ENCODE measurements at places on chromosomes 4 and X.

- DNase-seq: no peak
Observed at GRCh38 chrX:24153178-24153795, 3.8 kb downstream of the ZFX start.

DNA sequence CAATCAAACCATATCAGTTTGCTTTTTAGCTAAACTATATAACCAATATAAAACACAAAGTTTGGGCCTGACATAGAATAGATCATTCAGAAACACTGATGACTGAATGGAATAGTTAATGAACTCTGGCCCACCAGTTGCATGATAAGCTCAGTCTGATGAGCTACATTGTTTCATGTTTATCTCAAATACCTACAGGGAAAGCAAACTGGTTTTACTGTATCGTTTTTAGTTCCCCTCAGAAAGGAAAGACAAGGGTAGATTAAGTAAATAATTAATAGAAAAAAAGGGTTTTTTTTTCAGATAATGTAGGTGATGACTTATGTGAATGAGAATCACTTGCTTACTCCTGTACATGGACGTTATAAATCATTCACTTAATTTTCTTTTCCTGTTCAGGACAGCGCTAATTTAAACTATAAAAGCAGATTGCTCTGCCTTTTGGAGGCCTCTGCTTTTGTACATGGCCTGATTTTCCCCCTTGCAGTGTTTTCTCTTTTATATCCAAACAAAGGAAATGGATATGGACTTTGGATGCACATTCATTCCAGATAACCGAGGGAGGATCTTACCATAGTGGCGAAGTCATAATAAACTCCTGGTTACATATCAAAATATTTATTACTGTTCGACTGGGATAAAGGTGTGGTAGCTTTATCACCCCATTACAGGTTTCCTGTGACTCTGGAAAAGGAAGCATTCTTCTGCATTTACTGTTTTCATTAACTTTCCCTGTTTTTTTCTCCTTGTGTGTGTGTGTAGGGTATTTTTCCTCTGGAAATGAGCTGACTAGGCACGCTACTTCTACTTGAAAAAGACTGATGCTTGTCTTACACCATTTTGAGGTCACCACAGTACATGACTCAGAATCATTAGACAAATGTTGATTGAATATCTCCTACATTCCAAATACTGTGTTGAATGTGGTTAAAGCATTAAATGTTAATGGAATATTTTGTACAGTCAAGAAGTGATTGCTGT lies 373.1 kb upstream of the HS3ST1 start:
- no peak for DNase-seq

DNA sequence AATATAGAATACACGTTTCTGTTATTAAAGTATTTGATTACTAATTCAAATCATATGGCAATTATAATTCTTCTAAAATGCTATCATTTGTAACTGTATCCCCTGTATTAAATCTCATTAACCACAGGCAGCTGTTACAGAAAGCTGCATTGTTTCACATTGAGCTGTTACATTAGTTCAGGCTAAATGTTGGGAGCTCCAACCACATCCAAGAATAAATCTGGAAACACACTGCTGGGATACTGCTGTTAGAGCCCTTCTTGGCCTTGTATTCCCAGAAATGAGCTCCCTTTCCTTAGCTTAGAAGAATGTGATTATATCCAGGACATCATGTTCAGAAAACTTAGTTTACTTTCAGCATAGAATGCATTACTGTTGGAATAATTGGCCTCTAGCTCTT lies 48.2 kb downstream of the GUCY1B1 start:
- peak; percentile 61 for DNase-seq

- DNase-seq: no peak
Observed at GRCh38 chr4:167233685-167234315, 494 bp downstream of the SPOCK3 start.

DNA sequence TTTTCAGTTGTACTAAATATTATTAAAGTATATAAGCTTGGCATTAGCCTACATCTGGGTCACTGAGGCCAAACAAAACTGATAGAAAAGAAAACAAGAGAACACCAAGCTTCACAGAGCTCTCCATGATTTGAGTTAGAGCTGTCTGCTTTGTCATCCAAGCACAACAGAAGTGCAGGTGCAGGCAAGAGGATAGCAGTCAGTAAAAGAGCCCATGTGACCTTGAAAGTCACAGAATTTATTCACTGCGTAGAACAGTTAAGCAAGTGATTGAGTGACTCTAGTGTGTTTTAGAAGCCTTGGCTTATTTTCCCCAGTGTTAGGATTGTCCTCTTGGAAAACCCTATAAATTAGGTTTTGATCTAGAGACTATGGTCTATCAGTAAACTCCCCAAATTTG lies 49.4 kb upstream of the PRDM5 start:
- DNase-seq: no peak

- DNase-seq: no peak
Observed at GRCh38 chrX:47776292-47777006, 60.3 kb upstream of the ZNF81 start.

GRCh38 chrX:43656005-43656494 lies at the start of gene MAOA:
Gene MAOA (plus strand): TSS chrX:43656299. CDS start chrX:43656342, 43 bp downstream.
- no peak for DNase-seq

DNA sequence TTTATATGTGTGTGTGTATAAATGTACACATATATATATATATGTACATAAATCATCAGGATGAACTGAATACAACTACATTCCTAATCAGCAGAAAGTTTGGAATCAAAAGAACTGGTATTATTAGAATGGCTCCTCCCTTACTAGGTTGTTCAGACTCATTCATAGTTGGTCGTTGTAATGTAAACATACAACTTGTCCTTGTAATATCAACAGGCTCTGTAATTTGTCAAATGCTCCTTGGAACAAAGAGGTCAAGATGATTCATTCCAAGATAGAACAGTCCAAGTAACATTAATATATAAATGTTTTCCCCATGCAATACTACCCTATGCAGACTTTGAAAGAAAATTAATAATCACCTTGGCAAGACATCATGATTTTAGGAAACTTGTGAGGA lies 351.4 kb upstream of the SMIM31 start:
- DNase-seq: no peak

DNA sequence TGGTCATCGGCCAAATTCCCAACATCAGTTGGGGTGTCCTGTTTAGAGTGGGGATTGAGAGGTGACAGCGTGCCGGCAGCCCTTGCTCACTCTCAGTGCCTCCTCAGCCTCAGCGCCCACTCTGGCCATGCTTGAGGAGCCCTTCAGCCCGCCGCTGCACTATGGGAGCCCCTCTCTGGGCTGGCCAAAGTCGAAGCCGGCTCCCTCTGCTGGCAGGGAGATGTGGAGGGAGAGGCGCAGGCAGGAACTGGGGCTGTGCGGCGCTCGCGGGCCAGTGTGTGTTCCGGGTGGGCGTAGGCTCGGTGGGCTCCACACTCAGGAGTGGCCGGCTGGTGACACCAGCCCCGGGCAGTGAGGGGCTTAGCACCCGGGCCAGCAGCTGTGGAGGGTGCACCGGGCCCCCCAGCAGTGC lies 7.1 kb upstream of the CENPU start:
- DNase-seq: no peak

- no peak for DNase-seq
Observed at GRCh38 chr4:23814996-23815660, 74.7 kb downstream of the PPARGC1A start.

DNA sequence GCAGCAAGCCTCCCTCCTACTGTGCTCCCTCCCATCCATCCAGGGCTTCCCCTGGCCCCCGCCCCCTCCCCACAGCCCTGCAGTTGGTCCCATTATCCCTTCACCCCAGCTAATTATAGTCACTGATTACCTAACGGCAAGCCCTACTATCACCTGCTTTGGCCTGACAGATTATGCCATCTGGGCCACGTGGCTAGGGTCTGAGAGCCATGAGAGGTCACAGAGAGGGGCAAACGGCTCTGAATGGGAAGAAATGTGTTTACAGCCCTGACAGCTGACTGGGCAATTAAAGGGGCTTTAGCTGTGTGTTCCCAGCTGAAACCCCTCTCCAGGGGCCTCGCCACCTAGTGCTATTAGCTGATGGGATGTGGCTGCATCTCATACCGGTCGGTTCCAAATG lies 134.4 kb upstream of the CPEB2 start:
- DNase-seq: no peak

DNA sequence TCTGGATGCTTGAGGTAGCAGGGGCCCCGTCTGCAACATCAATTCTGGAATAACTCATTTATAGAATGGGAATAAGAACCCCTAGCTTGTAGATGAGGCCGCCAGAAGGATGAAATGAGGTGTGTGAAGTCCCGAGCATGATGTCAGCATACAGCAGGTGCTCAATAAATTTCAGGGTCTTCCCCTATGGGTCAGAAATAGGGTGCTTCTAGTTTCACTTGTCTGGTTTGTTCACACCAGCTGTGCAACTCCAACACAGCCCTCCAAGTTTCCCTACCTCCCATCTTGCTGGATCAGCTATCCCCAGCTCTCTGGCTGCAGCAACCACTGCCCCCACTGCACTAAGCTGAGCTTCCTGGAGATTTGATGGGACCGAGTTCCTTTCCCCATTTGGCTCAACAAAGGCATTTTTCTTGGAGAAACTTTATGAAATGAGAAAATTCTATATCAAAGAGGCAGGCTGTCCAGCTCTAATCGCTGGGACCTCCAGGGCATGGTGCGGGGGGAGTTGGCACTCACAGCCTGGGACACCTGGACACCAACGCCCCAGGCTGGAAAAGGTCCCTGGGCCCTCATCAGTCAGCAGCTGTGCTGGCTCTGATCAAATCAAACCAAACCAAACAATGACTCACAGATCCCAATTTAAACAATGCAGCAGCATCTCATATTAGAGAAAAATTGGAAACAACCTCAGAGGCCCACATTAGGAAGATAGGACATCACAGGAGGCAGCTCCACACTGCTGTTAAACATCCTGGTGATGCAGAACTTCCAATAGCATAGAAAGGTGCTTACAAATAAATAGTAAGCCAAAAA lies 13.3 kb downstream of the SLC2A9 start:
- DNase-seq: no peak

DNA sequence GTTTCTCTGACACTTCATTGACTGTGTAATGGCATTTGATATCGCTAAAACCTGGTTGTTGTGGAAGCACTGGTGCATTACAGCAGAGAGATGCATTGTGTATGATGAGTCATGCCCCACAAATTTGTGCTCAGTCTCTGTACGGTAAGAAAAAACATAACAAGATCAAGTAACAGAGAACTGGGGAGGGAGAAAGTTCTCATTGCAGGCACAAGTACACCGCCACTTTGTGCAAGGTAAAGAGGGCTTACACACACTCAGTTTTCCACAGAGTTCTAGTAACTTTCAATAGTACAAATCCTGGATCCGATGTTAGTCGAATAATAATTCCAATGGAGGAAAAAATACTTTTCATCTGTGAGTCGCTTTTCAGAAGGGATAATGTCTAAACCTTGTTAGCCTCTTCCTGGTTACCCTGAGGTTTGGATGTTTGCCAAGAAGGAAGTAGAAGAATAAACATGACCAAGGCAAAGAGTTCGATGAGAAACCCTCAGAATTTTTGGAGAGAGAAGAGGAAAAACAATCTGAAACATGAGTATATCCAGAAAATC lies 512.5 kb upstream of the SLIT2 start:
- DNase-seq: peak; percentile 52

GRCh38 chr4:162116095-162116779 lies 47.6 kb downstream of the FSTL5 start:
- no peak for DNase-seq

GRCh38 chr4:121829511-121829910 lies 5.8 kb upstream of the CCNA2 start:
- no peak for DNase-seq

DNA sequence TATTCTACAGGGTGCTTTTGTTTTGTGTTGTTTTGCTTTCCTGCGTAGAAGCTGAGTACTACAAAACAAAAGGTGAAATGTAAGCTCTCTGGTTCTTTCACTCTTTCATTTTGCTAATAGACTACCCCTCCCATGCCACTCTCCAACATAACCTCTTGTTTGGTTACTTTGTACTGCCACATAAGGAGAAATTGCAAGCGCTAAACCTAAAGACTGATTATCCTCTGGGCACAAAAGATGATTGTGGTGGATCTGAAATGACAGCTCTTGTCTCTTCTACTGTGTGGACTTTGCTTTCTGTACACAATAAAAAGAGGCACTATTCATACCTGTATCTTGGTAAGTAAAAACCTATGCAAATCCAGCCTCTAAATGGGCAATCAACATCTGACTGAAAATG lies 5.3 kb downstream of the MBNL3 start:
- DNase-seq: no peak

DNA sequence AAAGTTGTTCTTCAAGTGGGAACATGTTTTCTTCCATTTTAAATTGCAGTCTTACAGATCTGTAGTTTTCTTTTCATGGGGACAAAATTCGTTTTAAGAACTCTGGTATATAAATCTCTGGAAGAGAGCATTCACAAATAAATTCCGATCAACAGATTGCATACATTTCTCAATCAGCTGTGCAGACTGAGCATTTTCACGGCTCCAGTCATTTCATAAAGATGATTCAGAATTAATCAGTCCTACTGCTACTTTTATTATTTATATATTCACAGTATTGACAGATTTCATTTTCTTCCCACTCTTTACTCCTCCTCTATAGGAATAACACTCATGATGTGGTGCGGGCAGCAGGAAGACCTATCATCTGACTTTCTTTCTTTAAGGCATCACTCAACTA lies 534.9 kb upstream of the FTHL17 start:
- DNase-seq: no peak

DNA sequence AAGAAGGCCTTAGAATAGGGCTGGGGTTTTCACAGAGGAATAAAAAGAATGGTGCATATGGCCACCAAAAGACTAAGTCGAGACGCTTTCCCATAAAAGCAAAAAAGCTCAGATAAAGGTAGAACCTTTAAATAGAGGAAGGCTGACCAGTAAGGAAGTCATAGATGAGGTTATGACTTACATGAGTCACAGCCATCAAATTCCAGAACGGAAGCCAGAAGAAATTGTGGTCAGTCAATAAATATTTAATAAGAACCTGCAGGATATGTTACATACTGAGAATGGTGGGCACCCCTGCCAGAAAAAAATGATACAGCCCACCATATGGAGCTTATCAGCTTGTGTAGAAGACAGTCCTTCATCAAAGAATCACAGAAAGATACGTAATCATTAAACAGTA lies 120.1 kb downstream of the MANBA start:
- no peak for DNase-seq

GRCh38 chrX:134075894-134076718 lies 90.7 kb upstream of the GPC3 start:
- no peak for DNase-seq

DNA sequence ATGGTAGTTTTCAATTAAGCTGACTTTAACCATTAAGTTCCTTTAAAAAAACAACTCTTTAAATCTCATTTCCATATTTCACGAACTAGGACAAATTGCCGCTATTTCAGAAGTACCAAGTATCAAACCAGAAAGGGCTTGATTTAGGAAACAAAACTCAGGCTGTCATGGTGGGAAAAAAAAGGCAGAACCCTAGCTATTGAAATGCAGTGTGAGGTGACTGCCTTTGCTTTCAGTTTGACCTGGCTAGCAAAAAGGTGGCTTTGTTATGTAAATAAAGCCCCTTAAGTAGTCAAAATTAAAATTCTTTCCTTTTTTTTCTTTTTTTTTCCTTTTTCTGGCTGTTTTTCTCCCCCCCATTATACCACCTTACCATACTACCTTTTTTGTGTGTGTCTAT lies 40.6 kb upstream of the CYP2U1 start:
- DNase-seq: no peak
